ENCODE measurements at places on chromosomes 11 and 22. TPM values are rescaled to one million over a fixed set of nuclear protein-coding genes. Genes with fewer than 3 reads are reported as not detected.

The IZUMO1R gene
- not detected for total RNA-seq

The NECTIN1 gene
- 4.1 TPM for total RNA-seq

- peaks cover 1% of the 10 kb centered on the region for H3K4me1 ChIP-seq
- H3K4me3 ChIP-seq: no peak overlapping the region
- no peaks in the 10 kb centered on the region for H3K27me3 ChIP-seq
- no peaks in the 10 kb centered on the region for H3K36me3 ChIP-seq
These were observed 9.3 kb upstream of the FCHSD2 start for GRCh38 chr11:73151416-73151815.

GRCh38 chr11:38315151-38315550 lies 1717.1 kb upstream of the RAG2 start:
- no peak for DNase-seq
- no peak overlapping the region for H3K4me3 ChIP-seq
- H3K4me1 ChIP-seq: no peaks in the 10 kb centered on the region
- H3K36me3 ChIP-seq: no peaks in the 10 kb centered on the region

GRCh38 chr11:7471071-7471470 lies 14.2 kb upstream of the OLFML1 start:
- no peaks in the 10 kb centered on the region for H3K27me3 ChIP-seq
- DNase-seq: no peak
- H3K4me3 ChIP-seq: no peak overlapping the region
- H3K27ac ChIP-seq: no peak overlapping the region

DNA sequence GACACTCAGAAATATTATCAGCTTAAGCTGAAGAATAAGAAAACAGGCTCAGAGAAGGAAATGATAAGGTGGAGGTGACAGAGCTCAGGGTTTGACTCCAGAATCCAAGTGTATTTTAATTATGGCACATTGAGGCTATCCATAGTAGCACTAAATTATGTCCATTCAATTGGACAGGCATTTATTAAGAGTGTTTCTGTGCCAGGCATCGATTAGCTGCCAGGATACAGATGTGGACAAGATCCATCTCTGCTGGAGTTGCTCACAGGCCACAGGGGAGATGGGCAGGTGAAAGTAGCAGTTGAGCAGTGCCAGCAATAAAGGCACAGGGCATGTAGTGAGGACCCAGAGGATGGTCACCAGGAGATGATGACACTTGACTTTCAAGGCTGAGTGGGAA lies 592.5 kb downstream of the INSC start:
- H3K4me1 ChIP-seq: no peaks in the 10 kb centered on the region
- no peak overlapping the region for H3K27ac ChIP-seq
- no peaks in the 10 kb centered on the region for H3K36me3 ChIP-seq
- no peaks in the 10 kb centered on the region for H3K27me3 ChIP-seq
- DNase-seq: no peak
- H3K4me3 ChIP-seq: no peak overlapping the region
